HS-5 (cell line): ENCODE measurements at places on chromosomes 6 and 20.

GRCh38 chr6:13528232-13528631 lies 40.8 kb upstream of the GFOD1 start:
- DNase-seq: no peak

DNA sequence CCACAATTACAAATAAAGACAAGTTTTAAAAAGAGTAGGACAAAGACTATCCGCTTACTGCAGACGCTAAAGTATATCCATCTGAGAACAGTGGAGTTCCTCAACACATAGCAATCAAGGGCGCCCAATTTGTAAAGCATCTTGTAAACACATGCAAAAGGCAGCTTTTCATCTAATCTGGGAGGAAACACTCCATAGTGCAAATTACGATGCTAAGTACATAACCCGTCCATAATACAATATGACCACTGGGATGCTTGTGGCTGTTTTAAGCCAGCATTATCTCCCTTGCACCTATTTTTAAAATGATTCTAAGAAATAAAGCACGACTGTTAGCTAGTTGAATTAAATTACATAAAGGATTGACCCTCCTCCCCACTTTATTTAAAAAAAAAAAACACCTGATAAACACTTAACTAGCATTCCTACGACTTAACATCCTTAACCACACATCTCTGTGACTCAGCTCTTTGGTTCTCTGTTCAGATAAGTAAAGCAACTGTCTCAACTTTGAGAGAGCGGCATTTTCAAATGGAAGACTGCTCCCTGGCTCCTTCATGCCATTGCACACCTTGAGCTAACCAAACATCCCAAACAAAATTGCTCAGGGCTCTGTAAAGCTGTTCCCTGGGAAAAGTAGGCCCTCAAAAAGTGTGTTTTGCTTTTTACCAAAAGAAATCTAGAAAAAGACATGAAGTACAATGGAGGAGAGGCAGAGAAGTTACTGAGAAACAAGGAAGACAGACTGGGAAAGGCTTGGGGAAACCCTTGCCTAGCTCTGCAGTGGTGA lies 14.2 kb downstream of the SLC22A23 start:
- peak; percentile 45 for DNase-seq

- DNase-seq: no peak
Observed at GRCh38 chr6:132820629-132821381, 6.4 kb downstream of the RPS12 start.

DNA sequence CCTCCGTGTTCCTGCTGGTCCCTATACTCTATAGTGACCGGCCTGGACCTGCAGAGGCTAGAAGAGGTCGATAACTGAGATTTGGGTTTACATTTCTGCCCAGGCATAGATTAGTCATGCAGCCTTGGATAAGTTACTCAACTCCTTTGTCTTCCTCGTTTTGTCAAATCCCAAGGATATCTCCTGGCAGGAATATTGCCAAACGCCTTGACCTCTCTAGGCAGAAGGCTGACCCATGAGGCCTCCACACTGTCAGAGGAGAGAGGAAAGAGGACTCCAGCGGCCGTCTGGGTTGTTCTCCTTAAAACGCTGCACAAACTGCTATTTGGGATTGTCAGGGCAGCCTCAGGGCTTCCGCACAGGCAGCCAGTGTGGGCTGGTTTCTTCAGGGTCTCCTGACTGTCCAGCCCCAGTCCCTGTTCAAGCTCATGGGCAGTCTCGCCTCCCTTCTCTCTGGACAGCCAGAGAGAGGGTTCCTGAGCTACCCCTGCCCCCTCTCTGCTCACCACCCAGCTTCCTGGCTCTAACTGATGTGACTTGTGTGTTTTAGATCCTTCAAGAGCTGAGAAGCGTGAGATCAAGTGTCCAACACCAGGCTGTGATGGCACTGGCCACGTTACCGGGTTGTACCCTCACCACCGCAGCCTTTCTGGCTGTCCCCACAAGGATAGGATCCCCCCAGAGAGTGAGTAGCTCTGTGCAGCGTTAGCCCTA lies 44.7 kb upstream of the PCMTD2 start:
- DNase-seq: no peak

DNA sequence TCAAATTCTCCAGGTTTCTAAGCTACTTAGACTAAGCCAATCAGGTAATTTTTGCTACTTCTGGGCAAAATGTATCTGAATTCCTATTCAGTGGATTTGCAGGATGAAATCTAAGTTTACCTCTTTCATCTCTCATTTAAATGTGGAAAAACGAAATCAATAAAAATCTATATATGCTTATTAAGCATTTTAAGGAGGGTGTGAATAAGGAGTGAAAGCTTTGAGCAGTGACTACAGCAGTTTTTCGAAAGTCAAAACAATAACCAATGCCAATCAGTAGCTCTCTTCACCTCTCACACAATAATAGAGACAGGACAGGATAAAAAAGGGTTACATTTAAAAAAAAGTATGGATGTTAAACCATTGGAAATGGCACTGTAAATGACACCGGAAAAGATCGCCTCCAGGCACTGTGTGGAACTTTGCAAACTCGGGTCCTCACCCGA lies 476 bp upstream of the BCKDHB start:
- no peak for DNase-seq

- no peak for DNase-seq
Observed at GRCh38 chr20:53070706-53071392, 98.7 kb downstream of the TSHZ2 start.

- no peak for DNase-seq
Observed at GRCh38 chr6:55282115-55282514, 45.2 kb upstream of the GFRAL start.

- no peak for DNase-seq
Observed at GRCh38 chr6:157281570-157281969, 41.7 kb downstream of the TMEM242 start.

DNA sequence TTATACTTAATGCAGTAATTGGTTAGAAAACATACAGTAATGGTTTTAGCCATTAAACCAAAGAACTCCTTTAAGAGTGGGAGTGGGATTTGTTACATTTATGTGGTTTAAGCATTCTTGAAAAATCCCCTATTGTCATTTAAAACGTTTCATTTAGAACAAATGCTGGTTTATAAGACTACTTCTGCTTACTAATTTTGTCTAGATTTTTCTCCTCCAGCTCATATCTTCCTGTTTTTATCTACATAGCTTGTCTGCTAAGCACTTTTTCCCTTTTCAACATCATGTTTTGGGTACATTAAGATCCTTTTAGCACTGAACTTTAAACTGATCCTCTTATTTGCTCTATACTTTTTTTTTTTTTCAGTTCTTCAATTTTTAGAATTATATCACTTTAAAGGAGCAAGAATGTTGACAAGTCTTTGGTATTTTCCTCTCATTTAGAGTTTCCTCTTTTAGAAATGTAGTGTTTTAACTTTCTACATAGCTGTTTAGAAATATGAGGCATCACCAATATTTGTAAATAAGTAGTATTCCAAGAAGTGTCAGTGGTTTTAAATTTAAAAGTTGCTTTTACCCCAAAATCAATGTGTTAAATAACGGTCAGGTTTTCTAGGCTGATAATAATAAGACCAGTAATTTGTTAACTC lies 80.9 kb downstream of the SESN1 start:
- DNase-seq: no peak
